ENCODE measurements at places on chromosomes 6 and 20. TPM values are rescaled to one million over a fixed set of nuclear protein-coding genes. Genes with fewer than 3 reads are reported as not detected.
A peak's percentile ranks its signal among the peaks of the same experiment; 100 is the strongest.

GRCh38 chr6:85714893-85715530 lies 72.3 kb upstream of the SYNCRIP start:
- DNase-seq, result no peak

- no peak for DNase-seq
These were observed 170.6 kb downstream of the CARMIL1 start for GRCh38 chr6:25449774-25450173.

DNA sequence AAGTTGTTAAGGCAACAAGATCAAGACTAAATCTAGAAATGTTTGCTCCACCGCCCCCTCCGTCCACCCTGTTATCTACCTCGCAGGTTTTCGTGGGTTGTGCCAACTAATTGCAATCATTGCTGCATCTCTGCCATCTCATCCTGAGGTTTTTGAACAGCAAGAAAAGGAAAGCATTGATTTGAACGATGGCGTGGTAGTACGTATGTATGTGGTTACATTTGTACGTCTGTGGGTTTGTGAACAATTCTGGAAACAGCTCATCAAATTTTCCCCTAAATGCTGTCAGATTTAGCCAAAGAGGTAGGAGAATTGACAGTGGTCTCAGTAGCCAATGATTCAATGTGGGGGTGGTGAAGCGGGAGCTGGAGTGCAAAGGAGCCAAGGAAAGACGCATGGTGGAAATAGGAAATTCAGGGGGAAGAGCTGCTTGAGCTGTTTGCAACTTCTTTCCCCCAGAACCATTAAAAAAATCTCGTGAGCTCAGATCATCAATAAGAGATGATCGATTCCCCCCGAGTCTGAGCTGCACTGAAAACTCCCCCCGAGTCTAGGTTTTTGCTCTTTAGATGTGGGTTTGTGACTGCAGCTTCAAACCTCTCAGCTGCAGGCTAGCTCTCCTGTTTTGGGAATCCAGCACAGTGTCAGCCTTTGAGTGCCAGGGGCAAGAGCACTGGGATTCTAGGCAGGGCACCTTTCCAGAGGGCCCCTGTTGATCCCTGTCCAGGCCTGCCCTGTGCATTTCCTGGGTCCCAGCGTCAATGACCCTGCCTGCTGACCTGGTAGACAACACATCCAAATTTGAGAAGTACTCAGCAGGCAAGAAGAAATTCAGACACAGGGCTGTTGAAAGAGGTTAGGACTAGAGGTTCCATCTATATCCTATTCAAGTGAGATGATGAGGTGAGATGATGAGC lies 72.6 kb upstream of the LY86 start:
- peak; percentile 68 for DNase-seq

DNA sequence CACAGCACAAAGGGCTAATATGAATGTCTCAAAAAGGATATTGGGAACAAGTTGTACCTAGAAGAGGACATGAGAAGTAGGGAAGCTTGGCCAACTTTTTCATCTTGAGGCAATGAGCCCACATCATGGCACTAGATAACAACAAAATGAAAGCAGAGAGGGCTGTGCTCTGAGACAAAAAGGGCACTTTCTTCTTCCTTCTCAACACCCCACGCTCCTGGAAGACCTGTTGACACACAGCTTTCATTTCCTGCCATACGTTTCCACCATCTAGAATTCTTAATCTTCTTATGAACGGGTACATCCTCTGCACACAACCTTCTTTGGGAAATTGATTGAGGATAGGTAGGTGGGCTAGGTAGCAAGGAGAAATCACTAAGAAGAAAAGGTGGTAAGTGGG lies 187.8 kb upstream of the STXBP5 start:
- no peak for DNase-seq

DNA sequence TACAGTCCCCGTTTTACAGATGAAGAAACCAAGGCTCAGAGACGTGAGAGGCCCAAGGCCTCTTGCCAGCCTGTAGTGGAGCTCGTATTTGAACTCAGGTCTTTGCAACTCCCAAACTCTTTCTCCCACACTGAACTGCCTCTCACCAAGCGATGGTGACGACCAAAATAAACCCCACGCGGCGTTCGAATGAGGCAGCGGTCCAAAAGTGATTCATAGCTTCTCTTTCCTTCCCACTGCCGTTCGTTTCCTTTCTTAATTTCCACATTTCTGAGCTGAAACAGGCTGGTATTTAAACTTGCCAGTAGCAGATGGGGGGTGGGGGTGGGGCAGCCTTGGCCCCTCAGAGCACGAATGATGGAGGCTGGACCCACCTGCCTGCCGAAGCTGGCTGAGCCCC lies 252.9 kb upstream of the KCNG1 start:
- no peak for DNase-seq

GRCh38 chr6:71412559-71413140 lies 124.0 kb downstream of the OGFRL1 start:
- no peak for DNase-seq

DNA sequence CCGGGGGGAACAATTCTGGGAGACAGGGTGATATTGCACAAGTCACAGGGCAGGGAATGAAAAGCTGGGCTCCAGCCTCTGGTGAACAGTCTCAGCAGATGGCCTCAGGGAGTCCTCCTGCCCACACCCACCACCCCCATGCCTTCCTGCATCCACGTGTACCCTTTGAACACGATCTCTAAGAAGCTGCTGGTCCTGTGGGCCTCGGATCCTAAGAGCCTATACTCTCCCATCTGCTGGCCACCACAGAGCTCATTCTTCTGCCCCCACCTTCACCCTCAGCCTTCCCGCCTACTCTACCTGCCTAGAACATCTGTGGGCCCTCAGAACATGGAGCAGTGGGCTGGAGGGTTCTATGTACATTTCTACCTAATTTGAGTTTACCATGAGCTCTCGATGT lies 60.3 kb downstream of the TRERF1 start:
- DNase-seq, result no peak

GRCh38 chr6:106003268-106003987 lies 82.7 kb upstream of the PRDM1 start:
- no peak for DNase-seq

- DNase-seq, result no peak
These were observed 45.0 kb downstream of the RNF144B start for GRCh38 chr6:18432180-18432579.

- DNase-seq, result no peak
These were observed 107.6 kb upstream of the SSTR4 start for GRCh38 chr20:22927537-22927936.

GRCh38 chr20:1905693-1906092 lies 10.5 kb downstream of the SIRPA start:
- no peak for DNase-seq

DNA sequence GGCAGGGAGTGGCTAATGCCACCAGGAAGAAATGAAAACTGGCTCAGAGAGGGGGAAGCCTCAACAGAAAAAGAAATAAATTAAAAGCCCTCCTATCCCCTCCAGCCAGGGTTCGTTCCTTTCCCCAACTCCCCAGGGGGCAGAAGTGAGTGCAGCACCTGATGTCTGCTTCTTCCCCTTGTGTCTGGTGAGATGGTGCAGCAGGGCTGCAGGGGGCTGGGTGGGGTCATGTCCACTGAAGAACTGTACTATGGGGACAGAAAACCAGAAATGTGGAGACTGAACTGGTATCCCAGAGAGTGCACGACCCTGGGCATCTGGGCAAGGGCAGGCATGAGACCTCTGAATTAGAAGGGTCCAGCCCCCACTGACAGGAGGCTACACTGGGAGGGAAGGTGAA lies 4.0 kb downstream of the EGFL8 start:
- DNase-seq, result no peak

- no peak for DNase-seq
These were observed 862.6 kb upstream of the MAN1A1 start for GRCh38 chr6:120211955-120212792.

DNA sequence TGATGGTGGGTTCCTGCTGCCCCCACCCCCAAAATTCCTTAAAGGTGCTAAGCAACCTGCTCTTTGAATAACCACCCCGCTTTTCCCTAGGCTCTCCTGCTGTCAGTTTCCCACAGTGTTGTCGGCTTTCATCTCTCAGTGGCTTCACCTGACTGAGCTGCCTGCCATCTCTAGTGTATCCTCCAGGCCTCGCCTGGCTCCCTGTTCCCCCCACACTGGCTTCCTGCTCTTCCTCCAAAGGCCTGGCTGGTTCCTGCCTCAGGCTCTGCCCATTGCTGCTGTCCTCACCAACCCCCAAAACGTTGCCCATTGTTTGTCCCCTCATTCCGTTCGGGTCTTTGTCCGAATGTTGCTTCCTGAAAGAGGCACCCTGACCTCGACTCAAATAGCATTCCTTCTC lies 93.8 kb upstream of the POPDC3 start:
- DNase-seq, result no peak

DNA sequence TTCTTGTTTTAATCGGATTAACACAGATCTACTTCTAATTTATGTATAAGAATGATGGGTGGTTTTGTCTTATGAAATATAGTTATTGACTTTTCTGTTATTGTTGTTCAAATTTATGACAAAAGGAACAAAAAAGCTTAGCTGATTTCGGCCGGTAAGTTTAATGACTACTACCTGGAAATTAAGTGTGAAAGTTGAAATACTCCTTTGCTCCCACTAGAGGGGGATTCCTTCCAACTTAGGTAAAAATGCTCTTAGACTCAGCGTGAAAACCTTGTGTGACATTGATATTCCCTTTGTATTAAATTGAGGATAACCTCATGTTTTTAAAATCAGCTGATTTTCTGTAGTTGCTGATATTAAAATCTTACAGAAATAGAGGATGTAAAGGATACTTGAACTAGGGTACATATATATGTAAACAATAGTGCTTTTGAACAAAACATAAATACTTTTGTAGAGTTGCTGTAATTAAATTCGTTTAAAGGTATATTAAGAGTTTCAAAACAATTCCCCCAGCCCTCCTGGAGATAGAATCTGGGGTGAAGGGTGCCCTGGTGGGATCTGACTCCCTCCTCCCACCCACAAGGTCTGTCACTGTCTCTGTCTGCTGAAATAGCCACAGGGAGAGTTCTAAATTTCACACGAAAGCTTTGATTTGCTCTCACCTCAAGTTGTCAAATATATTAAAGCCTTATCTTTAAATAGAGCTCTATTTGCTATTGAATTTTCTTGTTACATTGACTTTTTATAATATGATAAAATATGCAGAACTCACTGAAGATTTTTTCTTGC lies 257.5 kb downstream of the ARID1B start:
- no peak for DNase-seq

The MMS22L gene
- 2.8 TPM for total RNA-seq

The PCMTD2 gene
- 54.8 TPM for total RNA-seq

The REV3L gene
- total RNA-seq, result 49.2 TPM

The OPRM1 gene
- total RNA-seq, result 1.1 TPM

The SIRPB2 gene
- total RNA-seq, result 5.8 TPM
